Activated CD8-positive, alpha-beta memory T cell treated with anti-CD3 and anti-CD28 coated beads, Interleukin-2, amount 50 U/mL, for 4 hours (primary cell): ENCODE measurements at places on chromosomes 16 and 17.

- DNase-seq: peak; percentile 50
Measured at GRCh38 chr16:89615596-89616090, 2.2 kb downstream of the DPEP1 start.

GRCh38 chr17:32315171-32315570 is 26.8 kb downstream of the C17orf75 start:
- DNase-seq: no peak

DNA sequence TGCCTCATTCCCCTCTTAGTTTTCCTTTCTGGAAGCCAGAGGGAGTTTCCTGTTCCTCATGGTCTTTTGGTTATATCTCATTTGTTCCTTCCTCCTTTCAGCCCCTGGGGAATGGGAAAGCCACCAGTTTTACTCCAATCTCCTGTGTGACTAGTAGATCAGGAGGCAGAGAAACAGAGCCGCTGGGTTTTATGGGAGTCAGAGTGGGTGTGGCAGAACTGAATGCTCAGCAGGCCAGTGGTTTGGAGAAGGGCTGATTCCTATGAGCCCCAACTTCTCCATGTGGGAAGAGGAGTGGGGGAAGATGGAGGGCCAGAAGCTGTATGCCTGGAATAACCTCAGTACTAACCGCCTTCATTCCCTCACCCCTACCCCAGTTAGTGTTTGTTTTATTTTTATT is 4.1 kb downstream of the DNAH2 start:
- no peak for DNase-seq

GRCh38 chr17:13031718-13032350 is 14.0 kb upstream of the ELAC2 start:
- peak; percentile 39 for DNase-seq

DNA sequence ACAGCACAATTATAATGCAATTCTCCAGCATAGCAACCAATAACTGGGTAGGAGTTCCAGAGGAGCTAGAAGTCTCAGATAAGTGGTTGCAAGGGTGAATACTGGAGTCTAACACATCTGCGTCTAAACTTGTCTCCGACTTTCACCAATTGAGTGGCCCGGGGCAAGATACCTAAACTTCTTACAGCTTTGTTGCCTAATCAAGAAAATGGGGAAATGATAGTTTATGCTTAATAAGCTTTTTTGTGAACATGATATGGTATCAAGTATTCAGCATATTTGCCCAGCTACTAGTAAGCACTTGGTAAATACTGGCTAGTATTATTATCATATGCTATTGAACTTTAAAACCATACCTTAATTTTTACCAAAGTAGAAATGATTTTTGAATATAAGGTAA is 183.5 kb downstream of the KCNJ2 start:
- no peak for DNase-seq

- no peak for DNase-seq
Measured at GRCh38 chr16:66598111-66598510, 6.4 kb upstream of the CMTM3 start.

- no peak for DNase-seq
Measured at GRCh38 chr17:65079489-65079900, 23.0 kb upstream of the GNA13 start.

DNA sequence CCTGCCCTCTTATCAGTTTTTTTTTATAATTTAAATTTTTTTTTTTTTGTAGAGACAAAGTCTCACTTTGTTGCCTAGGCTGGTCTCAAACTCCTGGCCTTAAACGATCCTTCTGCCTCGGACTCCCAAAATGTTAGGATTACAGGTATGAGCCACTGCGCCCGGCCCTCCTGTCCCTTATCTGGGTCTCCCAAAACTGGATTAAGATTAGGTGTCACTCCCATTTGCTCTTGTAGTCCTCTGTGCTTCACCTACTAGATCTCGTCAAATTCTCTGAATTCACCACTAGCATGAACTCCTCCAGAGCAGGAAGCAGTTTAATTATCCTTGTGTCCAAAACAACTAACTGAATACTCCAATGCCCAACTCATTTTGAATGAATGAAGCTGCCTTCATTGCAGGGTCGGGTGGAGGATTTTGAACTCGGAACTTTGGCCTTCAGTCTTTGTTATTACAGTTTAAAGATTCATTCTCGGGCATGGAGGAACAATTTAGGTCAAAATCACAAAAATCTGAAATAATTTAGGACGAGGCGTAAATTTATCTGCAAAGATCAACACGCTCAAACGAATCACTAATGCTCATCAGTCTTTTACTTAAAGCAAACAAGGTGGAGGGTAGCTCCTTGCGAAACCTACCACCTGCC is 802 bp upstream of the ATXN2L start:
- DNase-seq: no peak
